ENCODE measurements at places on chromosomes 12 and 14.

- DNase-seq = no peak
Observed at GRCh38 chr12:111643427-111643826, 42.3 kb downstream of the BRAP start.

DNA sequence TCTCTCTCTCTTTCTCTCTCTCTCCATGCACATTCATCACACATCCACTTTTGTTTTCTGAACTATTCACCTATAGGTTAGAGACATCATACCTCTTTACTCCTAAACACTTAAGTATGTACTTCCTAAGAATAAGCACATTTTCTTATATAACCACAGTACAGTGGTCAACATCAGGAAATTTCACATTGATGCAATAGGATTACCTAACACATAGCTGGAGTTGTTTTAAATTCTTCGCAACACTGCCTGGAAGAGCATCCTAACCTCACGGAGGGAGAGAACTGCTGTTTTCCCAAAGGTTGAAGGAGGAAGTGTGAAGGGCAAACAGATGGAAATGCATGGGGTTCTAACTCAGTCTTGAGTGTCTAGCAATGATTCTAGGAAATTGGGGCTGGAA is 159.2 kb downstream of the SYT1 start:
- DNase-seq = no peak

DNA sequence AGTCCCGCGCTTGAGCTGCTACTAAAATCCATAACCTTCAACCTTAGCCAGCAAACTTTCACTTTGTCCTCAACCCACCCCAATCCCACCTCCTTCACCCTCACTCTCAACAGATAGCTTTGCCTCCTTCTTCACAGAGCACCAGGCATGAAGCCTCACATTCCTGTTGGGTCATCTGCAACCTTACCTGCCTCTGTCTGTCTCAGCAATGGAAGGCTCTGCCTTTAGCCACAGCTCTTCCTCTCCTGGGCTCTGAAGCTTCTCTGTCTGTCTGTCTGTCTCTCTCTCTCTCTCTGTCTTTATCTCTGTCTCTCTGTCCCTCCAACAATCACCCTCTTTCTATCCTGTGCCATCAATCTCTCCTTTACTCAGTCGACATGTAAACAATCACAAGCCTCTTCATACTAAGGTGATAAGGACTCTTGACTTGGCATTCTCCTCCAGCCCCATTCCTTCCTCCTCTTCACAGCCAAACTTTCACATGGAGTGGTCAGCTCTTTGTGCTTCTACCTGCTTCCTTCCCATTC is 220.8 kb downstream of the SPTSSA start:
- no peak for DNase-seq

DNA sequence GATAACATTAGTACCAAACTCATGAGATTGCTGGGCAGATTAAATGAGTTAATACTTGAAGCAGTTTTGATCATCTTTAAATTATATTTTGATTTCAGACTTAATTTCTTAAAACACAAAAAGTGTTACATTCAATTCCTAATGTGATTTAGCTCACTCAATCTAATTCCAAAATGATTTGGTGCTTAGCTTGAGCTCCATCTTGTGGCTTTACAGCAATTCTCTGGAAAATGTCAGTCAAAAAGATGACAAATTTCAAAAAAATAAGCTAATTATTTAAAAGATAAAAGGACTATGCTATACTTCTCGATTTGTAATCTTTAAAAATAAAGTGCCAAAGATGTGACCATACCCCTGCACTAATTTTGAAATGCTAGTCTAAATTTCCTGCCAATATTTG is 10.1 kb downstream of the LLPH start:
- no peak for DNase-seq

DNA sequence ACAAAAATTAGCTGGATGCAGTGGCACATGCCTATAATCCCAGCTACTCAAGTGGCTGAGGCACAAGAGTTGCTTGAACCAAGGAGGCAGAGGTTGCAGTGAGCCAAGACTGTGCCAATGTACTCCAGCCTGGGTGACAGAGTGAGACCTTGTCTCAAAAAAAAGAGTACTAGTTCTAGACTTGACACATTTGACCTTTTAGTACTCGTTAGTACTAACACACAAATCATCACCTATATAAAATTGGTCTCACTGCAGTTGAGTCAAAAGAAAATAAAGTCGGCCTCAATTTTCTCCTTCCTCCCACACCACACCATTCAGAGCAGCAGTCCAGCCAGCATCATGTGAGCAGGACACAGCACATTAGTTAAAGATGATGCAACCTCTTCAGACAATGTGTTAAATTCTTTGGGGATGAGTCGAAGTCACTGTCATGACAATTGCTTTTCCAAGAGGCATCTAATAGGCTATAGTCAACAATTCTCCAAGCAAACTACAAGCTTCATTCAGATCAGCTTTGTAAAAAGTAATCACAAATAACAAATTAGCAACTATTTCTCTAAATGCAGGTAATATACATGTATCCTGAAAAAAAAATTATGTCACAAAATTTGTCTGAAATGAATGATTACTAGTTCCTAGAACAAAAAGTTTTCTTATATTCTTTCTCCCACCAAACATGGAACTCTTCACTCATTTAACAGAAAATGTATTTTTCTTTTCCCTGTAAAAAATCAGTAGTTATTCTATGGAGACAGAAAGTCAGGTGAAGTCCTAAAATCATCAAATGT is 55.6 kb downstream of the CLIP1 start:
- DNase-seq = no peak

- no peak for DNase-seq
Observed at GRCh38 chr14:55372423-55372822, 39.2 kb downstream of the ATG14 start.

DNA sequence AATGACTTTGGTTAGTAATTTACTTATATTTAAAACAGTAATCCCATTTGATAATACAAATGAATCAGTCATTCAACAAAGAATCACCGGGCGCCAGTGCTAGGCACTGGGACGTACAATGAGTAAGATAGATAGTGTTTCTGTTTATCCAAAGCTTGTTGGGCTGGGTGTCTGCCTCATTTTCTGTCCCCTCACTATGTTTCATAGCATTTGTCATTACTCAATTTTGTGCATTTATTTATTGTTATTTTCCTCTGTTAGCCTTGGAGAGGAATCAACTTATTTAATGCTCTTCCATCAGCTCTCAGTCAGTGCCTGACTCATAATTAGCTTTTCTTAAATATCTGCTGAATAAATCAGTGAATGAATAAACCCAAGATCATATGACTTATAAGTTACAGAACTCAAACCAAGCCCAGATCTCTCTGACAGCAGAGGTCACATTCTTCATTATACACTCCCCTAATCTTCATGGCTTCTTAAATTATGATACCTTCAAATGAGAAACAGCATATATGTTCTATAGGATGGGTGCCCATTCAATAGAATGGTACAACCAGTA is 86.2 kb downstream of the TSPAN8 start:
- DNase-seq = no peak

GRCh38 chr12:13099066-13099843 is 4.2 kb downstream of the GSG1 start:
- DNase-seq = no peak

DNA sequence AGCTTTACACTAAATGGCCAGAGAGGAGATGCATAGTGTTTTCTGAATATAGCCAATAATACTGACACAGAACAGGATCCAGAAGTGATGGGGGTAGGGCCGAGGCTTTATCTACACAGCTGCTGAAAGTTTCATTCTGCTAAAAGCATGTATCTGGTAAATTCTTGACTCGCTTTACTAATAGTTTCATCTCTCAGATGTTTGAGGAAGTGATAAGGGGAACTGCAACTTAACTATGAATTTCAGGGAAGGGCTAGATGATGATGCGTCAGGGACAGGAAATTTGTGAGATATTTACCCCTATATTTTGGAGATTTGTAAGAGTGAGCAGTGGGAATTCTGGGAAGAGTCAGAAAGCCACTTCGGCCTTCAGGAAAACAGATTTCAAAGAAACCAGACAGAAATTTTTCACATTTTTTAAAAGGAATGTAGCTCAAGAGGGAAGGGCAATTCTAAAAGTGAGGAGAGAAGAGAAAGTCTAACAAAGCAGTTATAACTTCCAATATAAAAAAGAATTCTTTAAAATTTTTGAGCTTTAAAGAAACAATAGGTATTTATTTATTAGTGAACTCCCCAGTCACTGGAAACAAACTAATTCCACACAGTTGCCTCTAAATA is 243.1 kb downstream of the BCAT1 start:
- DNase-seq = no peak

- no peak for DNase-seq
Observed at GRCh38 chr12:82971584-82971983, 284.9 kb downstream of the TMTC2 start.

DNA sequence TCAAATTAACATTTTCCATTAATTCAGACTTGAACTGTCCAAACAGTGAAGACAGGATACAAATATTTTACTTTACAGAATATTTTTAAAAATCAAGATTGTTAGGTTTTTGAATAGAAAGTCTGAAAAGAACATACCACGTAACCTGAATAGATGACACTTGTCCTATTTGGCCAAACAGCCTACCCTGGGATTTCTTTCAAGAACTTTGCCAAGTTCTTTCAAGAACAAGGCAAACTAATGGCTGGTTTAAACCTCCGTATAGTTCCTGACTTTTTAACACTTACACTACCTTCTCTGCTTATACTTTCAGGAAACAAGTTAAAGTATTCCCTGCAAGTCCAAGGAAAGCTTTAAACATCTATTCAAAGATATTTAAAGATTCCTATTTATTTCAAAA is 35.0 kb downstream of the MAP4K5 start:
- DNase-seq = no peak

DNA sequence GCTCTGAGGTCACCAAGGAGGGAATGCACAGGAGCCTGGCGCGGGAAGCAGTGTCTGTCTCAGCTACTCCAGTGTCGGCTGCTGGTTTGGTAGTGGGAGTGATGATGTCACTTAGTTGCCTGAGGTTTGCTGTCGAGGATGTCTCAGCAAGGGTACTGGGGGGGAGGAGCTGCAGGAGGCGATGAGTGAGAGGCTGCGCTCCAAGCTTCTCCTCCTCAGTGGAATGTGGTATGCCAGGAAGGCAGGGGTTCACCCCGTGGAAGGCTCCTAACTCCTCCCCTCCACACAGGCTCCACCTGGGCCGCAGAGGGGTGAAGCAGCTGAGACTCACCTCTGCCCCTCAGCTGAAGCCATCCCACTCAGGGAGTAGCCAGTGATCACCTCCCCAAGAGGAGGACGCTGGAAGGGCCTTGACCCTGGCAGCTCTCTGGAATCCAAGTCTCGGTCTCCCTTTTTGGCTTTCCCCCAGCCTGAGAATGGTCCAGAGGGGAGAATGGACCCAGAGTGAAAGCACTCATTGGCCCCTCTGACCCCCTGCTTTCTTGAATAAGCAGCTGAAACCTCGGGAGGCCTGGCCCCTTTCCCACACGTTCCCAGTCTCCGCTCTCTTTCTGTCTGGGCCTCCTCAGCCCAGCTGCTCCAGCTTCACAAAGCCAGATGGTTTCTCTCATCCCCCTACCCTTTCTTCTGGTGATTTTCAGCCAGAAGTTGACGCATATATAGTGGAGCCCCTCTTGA is 178.9 kb upstream of the FKBP4 start:
- DNase-seq = no peak

- no peak for DNase-seq
Observed at GRCh38 chr12:105744371-105745058, 394.2 kb downstream of the NUAK1 start.

- peak; percentile 72 for DNase-seq
Observed at GRCh38 chr12:126389220-126389841, 1324.1 kb downstream of the AACS start.

GRCh38 chr12:46135750-46136149 is 133.1 kb downstream of the SLC38A1 start:
- DNase-seq = no peak

- DNase-seq = no peak
Observed at GRCh38 chr12:55906056-55906455, 21.6 kb downstream of the PYM1 start.

DNA sequence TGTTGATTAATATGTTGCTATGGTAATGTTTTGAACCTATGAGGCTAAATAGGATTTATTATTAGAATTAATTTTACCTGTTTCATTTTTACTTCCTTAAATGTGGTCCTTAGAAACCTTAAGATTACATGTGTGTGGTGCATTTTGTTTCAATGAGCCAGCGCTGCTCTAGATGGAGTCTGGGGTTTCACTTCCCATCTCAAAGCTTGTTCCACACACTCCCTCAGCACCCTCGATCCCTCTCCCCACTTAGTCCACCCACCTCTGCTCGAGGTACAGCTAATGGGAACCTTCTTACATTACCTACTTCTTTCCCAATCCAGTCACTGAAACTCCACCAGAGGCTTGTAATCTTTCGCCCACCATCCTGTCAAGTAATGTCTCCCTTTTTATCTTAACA is 205.2 kb downstream of the PAX9 start:
- DNase-seq = no peak

- DNase-seq = no peak
Observed at GRCh38 chr12:120263748-120264085, 1.8 kb downstream of the PXN start.

GRCh38 chr12:62762645-62763044 is 172.3 kb downstream of the PPM1H start:
- no peak for DNase-seq

DNA sequence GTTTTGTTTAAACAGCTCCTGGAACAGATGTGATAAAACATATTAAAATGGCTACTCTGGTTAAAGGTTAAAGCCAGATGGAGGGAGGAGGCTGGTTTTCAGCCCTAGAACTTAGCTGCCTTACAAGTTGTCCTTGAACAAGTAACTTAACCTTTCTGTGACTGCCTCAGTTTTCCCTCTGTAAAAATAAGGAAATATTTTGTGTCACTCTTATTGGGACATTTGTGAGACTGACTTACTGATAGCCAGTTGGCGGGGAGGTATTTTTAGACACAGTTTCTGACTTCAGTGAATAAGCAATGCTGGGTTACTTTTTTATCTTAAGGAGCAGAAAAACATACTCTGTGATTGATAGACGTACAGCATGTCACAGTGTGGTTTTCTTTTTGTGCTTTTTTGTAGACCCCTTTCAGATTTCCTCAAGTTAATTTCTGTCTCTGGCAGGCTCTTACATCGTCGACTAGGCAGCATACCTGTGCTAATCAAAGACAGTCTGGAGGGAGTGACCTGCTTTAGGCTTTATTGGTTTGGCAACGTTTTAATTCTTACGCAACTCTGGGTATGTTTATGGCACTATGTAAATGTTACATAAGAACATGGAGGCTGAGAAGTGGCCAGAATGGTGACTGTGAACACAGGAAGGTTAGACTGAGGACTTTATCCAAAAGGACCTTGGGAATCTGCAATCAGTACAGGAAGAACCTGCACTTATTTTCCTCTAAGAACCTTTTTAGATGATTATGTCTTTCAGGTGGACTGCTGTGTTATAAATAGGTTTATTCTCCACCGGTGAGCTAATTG is 3.3 kb downstream of the ACVR1B start:
- DNase-seq = no peak

All from SK-N-MC (cell line).